ENCODE measurements at places on chromosomes 12 and 14.

- DNase-seq = no peak
These were observed 103.3 kb downstream of the C12orf75 start for GRCh38 chr12:105433804-105434203.

DNA sequence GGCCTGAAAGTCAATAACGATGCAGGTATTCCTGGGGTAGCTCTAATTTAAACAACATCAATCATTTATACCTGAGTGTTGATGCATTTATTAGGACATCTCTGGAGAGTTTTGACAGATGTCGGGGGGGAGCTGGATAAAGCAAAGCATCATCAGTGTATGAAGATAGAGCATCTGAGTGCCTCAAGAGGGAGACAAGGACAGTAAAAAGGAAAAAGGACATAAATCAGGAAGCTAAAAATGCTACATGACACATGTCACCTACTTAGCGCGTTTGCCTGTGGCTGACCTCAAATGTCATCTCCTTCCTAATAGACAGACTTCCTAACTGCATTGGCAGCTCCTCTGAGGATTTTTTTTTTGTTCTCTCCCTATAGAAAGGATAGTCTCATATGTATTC, 259.5 kb upstream of the PKP2 start:
- no peak for DNase-seq

GRCh38 chr12:48824112-48824511, 5.8 kb downstream of the CACNB3 start:
- DNase-seq = no peak

- DNase-seq = no peak
These were observed 117.5 kb upstream of the EVL start for GRCh38 chr14:99947695-99948094.

DNA sequence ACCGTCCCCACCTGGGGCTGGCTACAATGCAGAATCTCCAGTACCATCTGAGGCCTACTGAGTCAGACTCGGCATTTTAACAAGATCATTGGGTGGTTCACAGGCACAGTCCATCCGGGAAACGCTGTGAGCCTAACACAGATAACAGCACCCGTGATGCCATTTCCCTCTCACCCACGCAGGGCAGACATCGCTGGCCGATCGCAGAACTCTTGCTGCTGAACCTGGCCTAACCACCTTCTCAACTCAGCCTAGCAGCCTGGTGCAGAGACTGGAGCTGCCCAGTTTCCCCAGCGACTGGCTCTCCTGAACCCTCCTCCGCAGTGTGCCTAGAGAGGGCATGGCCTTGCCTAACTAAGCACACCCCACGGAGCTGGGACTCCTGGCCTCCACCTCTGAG, 83.3 kb downstream of the NCOR2 start:
- DNase-seq = no peak

GRCh38 chr14:101007004-101007614, 103.6 kb upstream of the RTL1 start:
- no peak for DNase-seq

- no peak for DNase-seq
These were observed at the start of gene GALNT9 for GRCh38 chr12:132329036-132329719. Gene GALNT9, minus strand, starts transcription at chr12:132329589. Its CDS starts 386 bp downstream, at chr12:132329203.

DNA sequence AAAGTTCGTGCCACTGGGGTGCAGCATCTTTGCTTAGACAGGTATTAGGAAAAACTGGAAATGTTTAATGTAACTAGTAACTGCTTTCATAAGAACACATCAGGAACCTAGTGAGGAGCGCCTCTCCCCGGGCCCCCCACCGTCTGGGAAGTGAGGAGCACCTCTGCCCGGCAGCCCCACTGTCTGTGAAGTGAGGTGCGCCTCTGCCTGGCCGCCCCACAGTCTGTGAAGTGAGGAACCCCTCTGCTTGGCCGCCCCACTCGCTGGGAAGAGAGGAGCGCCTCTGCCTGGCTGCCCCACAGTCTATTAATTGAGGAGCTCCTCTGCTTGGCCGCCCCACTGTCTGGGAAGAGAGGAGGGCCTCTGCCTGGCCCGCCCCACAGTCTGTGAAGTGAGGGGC, 224.7 kb downstream of the ITPR2 start:
- no peak for DNase-seq
